ENCODE measurements at places on chromosomes 11 and 22.

DNA sequence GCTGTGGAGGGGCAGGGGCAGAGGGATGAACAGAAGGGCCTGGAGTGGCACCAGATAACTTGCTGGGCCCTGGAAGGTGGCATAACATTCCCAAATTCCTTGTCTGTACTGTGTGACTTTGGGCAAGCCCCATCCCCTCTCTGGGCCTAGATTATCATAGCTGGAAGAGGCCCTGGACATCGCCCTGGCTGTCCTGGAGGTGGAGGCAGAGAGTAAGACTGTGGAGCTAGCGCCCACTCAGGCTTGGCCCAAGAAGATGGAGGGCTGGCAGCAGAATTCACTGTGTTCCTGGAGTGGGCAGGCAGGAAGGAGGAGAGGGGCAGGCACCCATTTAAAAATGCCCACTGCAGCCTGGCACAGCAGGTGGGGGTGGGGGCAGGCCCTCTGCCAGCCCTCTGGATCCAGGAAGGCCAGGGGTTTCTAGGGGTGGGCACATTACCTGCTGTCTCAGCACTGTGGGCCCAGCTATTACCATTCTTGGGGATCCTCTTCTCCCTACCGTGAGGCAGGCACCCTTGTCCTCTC, 22.6 kb downstream of the ARHGEF17 start:
- no peak for DNase-seq

GRCh38 chr11:80023386-80023785, 582.6 kb upstream of the TENM4 start:
- no peak for DNase-seq

DNA sequence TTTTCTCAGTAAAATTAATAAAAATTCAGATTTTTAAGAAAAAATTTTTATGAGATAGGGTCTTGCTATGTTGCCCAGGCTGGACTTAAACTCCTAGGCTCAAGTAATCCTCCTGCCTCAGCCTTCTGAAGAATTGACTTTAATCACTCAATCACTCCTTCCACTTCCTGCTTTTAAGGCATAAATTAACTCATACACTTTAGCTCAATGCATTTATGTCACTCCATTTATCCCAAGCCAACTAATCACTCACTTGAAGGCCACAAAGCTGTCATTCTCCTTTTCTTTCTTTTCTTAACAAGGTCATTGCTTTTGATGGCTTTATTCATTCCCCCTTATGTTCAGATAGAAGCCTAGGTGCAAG, 877 bp downstream of the ALG9 start:
- no peak for DNase-seq

DNA sequence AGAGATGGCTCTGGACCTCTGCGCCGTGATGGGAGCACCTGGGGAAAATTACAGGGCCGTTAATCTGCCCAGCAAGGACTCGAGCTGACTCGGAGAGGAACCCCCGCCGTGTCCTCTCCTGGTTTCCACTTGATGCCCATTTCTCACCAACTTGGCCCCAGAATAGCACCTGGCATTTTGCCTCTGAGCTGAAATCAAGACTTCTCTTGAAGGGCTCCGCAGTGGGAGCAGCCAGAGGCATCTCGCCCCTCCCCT, 19.0 kb upstream of the CABP7 start:
- no peak for DNase-seq

DNA sequence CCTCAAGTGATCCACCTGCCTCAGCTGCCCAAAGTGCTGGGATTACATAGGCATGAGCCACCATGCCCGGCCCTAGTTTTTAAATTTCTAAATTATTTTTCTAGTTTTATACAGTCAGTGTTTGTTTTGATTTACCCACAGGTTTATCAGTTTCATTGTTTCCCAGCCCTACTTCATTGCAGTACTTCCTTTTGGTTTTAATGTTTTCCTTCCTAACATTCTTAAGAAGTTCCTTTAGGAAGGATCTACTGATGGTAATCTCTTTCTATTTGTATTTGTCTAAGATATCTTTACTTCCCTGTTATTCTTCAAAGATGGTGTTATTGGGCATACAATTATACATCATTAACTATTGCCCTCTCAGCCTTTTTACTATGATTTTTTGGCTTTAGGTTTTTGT, 4.9 kb upstream of the EXT2 start:
- no peak for DNase-seq

Measured in CD4-positive, alpha-beta T cell treated with Interleukin-10 for 1 hour (primary cell).